Stimulated activated CD8-positive, alpha-beta memory T cell treated with anti-CD3 and anti-CD28 coated beads, Interleukin-4, amount 100 ng/mL, for 1 hour (primary cell): ENCODE measurements at places on chromosomes 5 and 9.
A peak's percentile ranks its signal among the peaks of the same experiment; 100 is the strongest.

GRCh38 chr5:146016764-146017484 is 80.5 kb downstream of the SH3RF2 start:
- no peak for DNase-seq

DNA sequence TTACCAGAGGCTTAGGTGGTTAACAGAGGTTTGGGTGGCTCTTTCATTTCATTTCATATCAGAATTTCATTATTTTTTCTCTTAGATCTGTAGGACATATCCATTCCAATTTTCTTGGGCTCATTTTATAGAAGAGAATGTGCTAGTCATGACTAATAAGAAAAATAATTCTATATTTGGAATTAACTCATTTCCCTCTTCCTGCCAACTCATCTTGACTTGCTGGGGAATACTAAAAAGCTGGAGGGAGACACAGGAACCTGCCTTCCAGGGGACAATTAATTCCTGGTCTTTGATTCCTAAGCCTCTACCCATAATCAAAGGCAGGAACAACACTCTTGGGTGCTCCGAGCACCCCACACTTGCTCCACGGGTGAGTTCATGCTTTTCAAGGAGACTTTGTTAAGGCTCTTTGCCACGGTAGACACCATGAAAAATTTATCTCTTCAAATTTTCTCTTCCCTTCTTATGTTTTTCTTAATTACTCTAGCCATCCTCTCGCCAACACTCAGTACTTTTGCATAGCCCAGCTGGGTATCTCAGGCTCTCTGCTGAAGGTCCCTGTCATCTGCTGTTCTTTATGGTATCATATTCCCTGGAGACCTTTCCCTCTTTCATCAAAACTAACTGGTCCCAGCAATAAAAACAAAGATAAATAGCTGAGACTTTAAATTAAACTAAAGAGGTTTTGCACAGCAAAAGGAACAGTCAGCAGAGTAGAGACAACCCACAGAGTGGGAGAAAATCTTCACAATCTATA is 273.9 kb downstream of the NPR3 start:
- no peak for DNase-seq

DNA sequence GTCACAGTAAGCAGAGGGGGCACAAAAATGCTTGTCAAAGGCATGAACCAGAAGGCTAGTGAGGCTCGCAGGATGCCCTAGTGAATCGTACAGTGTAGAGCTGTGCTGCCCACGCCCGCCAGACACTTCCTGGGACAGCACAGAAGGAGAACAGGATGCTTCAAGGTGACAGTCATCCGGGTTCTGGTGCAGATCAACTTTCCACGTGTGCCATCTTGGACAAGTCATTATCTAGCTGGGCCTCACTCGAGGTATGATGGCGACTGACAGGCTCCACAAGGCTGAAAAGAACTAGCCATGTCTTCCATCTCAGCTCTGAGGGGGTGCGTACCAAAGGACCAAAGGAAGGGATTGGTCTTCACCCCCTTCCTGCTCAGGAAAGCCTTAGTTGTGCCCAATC is 14.0 kb downstream of the SPRY4 start:
- DNase-seq: no peak

DNA sequence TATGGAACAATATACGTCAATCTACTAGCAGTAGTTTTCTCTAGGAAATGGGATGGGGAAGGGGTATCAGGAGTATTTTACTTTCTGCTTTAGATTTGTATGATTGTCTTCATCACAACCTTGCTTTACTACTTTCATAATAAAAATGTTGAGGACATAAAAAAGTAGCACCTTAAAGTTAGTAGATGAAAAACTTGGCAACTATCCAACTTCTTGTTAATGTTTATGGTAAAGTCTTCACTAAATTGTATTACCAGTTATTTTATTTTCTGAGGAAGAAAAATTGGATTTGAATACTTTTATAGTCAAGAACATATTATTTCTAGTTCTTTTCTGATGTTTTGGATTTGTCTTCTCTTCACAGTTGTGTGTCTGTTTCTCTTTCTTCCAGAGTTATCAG is 372.1 kb downstream of the ARRDC3 start:
- no peak for DNase-seq

DNA sequence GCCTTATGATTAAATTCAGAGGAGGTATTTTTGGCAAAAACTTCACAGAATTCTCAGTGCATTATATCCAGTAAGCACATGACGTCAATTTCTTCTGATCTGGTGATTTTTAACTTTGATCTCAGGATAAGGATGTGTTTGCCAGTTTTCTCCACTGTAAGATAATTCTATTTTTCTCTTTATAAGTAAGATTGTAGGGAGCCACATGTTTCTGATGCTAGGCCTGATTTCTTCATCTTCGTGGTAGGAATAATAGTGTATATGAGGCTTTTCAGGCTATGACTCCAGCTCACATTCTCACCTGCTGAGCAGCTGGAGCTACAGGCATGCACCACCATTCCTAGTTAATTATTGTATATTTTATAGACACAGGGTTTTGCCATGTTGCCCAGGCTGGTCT is 32.1 kb upstream of the LMNB1 start:
- DNase-seq: no peak

GRCh38 chr5:53095931-53096525 is 13.5 kb downstream of the MOCS2 start:
- peak; percentile 41 for DNase-seq

DNA sequence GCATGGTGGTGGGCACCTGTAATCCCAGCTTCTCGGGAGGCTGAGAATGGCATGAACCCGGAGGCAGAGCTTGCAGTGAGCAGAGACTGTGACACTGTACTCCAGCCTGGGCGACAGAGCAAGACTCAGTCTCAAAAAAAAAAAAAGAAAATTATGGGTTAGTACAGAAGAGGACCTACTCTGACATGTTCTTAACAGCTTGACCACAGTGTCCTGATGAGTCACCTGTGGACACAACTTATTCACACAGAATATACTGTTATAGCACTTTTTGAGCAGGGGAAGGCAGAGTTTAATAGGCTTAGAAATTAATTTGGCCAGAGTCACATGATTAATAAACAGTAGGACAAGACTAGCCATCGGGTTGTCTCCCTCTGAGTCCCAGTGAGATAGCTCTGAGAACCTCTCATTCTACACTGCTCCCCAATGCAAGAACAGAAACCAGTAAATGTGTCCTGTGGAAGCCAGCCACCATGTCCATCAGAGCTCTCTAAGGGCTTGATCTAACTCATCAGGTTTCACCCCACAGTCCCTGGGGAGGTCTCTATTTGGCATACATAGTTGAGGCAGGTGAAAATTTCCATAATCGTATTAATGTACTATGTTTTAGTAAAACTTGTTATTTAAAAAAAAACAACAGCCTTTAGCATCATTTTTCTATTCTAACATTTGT is 1077.9 kb upstream of the C9orf72 start:
- DNase-seq: no peak

DNA sequence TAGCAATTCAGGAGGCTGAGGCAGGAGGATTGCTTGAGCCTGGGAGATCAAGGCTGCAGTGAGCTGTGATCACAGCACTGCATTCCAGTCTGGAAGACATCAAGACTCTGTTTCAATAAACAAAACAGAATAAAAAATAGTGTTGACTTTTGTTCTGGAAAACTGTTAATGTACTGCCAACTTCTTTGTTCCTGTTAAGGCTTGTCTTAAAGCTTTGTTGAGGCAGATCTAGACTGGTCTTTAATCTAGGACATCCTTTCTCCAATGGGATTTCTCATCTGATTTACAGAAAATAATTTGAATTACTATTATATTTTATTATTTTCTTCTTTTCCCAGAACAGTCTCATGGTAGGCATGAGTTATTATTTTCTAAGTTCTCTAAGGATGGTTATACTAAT is 26.0 kb downstream of the BDP1 start:
- DNase-seq: no peak

DNA sequence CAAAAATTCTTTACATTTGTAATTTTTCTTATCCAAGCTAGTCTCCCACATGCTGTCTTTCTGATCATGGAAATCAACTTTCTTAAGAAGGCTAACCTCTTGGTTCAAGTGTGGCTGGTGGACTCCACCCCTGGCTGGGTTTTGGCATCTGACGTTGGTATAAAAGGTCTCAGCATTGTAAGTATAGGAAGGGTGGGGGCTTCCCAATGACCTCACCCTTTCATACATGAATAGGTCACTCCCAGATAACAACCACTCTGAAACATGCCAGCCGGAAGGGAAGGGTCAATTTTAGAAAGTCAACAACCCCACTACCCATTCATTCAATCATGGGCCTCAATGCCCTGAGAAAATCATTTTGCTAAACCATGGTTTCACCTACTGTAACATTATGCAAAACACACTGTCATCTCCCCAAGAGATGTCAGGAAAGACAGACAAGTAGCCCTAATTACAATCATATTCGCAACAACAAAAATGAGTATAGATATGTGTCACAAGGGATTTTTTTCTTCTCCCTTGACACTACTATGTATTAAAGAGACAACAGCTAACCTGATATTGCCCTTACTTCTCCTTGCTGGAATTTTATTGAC is 31.9 kb upstream of the PCSK5 start:
- no peak for DNase-seq
